ENCODE measurements at places on chromosomes 1 and 21.

- no peak for DNase-seq
Measured at GRCh38 chr1:234528074-234528865, 49.3 kb upstream of the TARBP1 start.

GRCh38 chr21:36584980-36585940 is 105.3 kb upstream of the CLDN14 start:
- DNase-seq, result peak; percentile 8

DNA sequence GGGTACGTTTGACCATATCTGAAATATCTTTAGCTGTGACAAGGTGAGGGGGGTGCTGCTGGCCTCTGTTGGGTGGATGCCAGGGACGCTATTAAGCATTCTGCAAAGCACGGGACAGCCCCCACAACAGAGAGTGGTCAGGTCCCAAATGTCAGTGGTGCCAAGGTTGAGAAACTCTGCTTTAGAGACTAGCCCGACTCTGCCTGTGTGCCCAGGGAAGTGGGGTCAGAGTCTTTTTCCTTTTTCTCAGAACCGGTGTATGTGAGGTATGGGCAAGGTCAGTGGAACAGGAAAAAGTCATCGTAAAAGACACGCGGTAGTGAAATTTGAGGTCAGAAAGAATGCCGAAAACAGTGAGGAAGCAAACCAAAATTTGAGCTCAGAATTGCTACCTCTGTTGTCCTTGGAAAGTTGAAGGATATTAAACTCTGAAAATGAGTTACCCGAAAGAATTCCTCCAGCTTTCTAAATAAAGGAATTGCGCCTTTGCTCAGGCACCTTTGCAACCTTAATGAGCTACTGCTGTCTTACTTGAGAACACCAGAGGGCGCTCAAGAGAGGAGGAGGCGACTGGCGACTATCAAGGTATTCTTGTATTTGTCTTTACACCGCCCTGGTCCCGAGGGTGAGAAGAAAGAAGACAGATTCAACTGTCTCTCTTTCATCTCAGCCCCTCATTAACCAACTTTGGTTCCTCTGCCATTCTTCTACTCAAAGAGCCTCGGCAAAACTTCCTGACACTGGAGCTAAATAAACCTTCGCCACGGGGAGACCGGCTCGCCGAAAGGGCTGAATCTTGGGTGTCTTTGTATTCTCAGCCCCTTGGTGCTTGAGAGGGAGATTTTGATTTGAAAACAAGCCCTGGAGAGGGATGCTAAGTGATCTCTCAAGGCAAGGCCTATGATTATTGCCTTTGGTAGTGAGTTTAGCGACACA is 85.4 kb upstream of the OLIG2 start:
- peak; percentile 57 for DNase-seq

DNA sequence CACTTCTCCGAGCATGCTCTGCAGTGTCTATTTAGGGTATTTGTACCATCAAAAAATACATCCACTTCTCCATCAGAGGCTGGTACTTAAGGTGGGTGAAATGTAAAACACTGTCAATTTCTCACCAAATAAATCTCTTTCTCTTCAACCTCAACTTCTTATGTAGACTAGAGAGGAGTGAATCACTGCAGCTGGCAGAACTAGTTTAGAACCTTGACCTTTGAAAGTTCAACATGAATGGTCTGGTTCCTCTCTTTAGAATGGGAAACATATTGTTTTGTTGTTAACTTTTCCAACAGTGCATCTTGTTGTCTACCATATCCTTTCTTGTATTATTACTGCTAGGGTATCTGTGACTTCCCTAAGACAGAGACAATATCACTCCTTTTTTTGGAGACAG is 20.1 kb upstream of the SLC44A5 start:
- no peak for DNase-seq

- DNase-seq, result peak; percentile 55
Measured at GRCh38 chr1:1291548-1292441, 11.6 kb downstream of the SCNN1D start.

DNA sequence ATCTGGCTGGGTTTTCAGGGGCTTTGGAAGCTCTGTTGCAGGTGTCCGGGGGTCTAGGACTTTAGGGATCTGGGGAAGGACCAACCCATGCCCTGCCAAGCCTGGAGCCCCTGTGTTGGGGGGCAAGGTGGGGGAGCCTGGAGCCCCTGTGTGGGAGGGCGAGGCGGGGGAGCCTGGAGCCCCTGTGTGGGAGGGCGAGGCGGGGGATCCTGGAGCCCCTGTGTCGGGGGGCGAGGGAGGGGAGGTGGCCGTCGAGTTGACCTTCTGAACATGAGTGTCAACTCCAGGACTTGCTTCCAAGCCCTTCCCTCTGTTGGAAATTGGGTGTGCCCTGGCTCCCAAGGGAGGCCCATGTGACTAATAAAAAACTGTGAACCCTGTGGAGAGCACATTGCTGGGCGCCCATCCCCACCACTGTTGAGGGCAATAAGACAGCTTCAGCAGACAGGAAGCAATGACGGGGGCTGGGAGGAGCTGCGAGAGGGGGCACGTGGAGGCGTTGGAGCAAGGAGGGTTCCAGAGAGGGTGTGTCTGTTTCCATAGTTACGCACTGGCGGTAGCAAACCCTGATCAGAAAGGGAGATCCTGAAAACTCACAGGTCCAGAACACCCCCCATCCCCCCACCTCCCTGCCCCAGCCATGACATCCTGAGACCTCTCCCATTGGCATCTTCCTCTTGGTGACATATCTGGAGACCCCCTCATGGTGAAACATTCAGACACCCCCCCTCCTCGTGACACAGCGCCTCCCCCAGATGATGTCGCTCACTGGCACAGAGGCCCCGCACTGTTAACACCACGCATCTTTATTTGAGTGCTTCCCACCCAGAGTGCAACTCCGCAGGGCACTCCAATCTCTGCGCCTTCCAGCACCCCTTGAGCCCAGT is 8.4 kb downstream of the MYBPH start:
- DNase-seq, result no peak

DNA sequence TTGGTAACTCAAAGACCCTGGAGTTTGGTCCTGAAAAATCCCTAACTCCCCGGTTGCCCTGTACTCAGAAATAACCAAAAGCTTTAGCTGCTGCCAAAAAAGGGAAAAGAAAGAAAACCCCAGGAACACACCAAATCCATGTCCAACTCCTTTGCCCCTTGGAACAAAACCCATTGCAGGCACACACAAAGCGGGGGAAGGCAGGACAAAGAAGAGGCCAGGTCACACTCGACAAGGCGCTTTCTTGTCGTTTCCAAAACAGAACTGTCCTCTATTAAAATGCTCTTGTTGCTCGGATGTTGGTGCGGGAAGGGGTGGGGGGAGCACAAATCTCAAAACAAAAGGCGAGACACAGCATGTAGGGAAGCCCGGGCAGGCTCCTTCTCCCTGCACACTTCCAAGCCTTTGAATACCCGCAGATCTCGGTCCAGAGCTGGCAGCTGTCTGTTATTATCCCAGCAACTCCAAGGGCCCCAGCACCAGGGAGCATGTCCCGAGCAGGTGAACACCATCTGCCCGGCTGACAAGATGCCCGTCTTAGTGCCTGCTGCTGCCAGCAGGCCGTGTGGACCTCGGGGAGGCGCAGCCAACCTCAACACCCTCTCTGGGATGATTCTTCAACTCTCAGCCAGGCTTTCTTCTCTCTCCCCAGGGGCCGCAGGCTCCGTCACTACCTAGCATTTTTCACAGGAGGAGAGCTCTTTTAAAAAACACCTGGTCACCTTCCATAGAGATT is 96.4 kb downstream of the SSBP3 start:
- no peak for DNase-seq

- DNase-seq, result no peak
Measured at GRCh38 chr1:47186267-47187185, 3.3 kb downstream of the PDZK1IP1 start.

DNA sequence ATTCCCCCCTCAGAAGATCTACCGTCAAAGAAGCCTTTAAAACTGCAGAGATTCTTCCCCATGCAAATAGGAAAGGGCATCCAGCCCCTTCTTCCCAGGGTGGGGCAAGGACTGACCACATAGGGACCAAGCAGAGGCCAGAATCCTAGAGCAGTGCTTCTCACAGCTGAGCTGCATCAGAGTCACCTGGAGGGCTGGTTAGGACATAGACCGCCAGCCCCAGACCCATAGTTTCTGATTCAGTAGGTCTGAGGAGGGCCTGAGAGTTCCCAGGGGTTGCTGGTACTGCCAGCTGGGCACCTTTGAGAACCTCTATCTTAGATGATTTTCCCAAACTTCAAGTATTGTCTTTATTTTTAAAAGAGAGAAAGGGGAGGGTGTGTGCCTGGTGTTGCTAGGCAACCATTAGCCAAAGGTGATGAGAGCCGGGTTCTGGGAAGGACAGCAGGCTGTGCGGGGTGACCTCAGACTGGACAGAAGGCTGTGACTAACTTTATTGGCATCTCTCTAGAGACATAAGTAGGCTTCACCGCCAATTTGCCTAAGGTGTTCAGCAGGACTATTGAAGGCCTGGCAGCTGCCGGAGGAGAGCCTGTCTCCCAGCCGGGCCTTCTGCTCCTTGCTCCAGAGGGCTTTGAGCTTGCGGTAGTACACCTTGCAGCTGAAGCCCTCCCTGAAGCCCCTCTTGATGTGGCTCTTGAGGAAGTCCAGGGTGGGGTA is 3.0 kb downstream of the SPATA46 start:
- DNase-seq, result no peak

DNA sequence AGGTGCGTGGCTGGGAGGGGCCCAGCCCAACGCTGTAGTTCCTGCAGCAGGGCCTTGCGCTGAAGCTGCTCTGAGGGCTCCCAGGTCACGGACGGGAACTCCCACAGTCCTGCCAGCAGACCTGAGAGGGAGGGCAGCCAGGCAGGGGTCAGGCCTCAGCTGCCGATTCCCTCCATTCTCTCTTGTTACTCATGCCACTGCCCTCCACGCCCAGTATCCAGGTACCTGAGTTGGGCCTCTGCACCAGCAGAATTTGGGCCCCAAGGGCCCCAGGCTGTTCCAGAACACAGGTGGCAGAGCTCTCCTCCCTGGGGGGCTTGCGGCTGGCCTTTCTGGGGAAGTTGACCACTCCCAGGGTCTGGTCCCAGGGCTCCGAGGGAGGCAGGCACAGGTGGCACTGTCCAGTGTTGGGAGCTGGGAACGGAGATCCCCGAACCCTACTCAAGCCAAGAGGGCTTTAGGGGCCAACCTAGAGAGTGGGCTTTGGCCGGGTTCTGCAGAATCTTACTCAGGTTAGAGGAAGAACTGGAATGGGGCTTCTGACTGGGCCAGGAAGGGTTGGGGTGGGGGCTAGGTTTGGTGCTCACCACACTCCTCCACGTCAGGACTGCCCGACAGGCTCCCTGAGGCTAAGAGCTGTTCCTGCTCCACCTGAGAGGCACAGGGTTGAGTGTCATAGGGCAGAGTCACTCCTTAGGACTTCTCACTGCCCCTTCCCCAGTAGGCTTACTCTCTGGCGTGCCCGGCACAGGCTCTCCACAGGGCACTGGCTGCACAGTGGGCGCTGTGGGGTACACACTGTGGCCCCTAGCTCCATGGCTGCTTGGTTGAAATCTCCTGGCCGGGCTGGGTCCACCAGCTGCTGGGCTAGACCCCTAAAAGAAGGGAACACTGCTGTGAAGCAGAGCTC is 5.0 kb downstream of the HPDL start:
- no peak for DNase-seq

DNA sequence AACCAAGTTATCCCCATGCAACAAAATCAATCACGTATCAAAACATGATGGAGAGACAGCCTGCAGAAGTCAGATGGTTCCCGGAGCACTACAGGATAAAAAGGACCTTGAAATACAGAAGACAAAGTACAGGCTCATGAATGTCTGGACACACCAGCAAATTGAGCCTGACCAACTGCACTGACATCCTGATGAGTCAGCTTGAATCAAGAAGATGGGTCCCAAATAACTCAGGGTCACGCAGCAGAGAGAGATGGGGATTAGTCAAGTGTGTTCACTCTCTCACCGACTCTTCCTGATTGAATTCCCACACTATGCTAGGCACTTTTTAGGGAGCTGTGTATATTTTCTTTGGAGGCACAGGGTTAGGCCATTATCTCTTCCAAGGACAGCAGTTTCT is 71.1 kb upstream of the DIRAS3 start:
- DNase-seq, result no peak

GRCh38 chr1:73674945-73675561 is 522.9 kb downstream of the LRRIQ3 start:
- peak; percentile 0 for DNase-seq

DNA sequence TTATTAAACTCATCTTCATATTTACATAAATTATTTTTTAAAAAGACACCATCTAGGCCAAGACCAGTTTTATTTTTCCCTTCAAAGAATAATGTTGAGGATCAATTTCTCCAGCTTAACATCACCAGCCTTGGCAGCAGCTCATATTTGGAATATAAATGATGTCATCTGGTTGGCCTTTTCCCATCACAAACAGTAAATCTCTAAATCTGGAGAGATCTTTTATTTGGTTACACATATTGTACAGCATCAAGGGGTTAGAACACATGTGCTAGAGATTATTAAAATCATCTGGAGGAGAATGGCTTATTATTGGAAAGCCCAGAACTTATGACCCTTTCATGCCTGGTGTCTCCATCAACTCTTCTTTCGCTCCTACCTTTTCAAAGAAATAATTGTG is 508.8 kb downstream of the PLPP3 start:
- no peak for DNase-seq

GRCh38 chr21:46569081-46569480 is 35.8 kb downstream of the S100B start:
- DNase-seq, result no peak

GRCh38 chr1:85091671-85092280 is 43.5 kb upstream of the MCOLN3 start:
- peak; percentile 37 for DNase-seq

GRCh38 chr1:177912991-177913390 is 56.9 kb downstream of the SEC16B start:
- DNase-seq, result no peak

DNA sequence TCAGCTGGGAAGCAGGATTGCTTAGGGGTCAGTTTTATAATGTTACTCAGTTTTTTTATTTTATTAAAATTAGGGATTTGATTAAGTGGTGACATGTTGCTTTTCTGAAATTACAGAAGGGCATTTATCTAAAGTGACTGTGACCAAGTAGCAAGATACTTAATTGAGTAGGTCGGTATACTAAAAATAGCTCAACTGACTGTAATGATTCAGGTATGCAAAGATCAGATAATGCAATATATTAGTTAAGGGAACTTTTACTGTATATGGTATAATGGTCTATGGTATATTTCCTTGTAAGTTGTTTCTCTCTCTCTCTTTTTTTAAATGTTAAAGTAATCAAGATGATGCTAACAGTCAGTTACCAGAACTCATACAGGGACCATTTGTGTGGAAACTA is 26.2 kb downstream of the RLF start:
- DNase-seq, result no peak

Measured in activated CD4-positive, alpha-beta T cell treated with anti-CD3 and anti-CD28 coated beads, Interleukin-2, Interleukin-6, amounts not matched to agents 100 ng/mL and 50 ng/mL, durations not matched to agents 16 hours and 8 hours (primary cell).